ENCODE measurements at places on chromosomes 5 and 9.

DNA sequence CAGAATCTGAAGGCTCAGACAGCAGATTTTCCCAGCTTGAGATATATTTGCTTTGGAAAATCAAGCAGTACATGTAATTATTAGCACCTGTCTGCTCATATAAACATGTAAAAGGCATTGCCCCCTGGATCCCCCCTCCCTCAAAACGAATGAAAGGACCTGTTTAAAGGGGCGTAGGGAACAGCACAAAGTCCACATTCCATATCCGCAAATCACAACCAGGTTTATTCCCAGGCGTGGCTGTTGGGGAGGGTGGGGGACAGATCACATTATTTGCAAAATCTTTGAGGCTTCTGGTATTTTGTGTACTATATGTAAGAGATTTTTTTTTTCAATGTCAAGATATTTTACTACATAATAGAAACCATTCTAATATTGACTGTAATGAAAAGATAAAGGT is 8.7 kb upstream of the MRPS2 start:
- no peak for DNase-seq

- DNase-seq = no peak
Observed at GRCh38 chr9:112046181-112046580, 128.9 kb downstream of the SUSD1 start.

DNA sequence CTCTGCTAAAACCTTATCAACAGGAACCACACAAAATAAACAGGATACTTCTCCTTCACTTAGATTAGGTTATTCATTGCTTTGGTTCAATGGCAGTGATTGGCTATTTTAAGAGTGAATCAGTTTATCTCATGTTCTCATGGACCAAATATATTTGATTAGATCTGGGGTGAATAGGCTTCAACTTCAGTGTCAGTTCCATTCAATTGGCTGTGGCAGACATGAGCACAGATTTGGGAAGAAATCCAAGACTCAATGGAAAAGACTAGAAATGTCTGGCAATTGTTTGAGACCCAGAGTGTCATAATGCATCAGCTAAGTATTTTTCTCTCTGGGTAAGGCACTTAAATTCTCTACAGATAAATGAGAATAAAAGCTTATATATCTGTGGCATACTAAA is 37.1 kb downstream of the CDH18 start:
- DNase-seq = no peak

GRCh38 chr5:39475881-39476842 is 51.4 kb upstream of the DAB2 start:
- DNase-seq = no peak

DNA sequence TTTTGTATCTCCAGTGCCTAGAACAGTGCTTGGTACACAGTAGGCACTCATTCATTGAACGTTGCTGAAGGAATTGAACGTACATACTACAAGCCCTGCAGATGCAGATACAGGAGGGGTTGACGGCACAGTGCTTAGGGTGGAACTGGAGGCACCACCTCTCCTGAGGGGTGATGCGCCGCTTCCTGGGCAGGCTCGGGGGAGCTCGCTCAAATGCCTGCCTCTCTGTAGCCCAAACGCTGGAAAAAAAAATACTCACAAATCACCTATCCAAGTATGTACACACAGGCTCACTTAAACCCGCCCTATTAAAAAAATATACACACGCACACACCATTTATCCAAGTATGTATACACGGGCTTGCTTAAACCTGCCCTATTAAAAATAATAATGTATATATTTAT is 536 bp upstream of the COMMD10 start:
- DNase-seq = peak; percentile 18

- DNase-seq = no peak
Observed at GRCh38 chr9:36895744-36896260, 138.3 kb downstream of the PAX5 start.

- DNase-seq = no peak
Observed at GRCh38 chr5:134118212-134118835, 3.8 kb downstream of the TCF7 start.

DNA sequence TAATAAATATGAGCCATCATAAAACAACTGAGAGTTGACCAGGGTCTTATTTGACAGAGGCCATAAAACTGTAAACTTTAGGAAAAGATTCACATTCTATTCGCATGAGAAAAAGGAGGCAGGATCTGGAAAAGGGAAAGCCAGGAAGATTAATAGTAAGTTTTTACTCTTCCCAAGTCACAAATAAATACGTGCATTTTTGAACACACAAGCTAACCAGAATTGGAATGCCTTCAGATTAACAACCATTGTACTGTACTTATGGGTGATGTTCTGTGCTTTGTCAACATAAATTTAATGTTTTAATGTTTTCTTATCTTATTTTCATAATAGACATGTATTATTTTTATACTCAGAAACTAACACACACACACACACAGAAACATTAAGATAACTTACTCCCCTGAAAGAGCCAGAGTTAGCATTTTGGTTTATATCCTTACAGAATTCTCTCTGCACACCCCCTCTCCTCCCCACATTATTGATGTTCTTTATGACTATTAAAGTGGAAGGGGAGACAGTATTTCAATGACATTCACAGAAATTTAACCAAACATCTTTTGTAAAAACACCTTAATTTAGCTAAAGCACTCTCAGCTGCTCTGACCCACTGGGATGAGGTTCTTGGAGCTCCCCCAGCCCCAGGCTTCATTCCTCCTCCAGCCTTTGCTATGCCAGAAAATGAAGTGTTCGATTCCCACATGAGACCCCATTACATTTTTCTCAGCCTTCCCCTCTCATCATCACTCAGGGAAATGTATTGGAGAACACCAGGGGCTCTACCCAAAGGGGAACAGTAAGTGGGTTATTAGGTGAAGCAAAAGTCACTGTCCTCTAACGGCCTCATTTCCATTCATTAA is 155.5 kb downstream of the ESM1 start:
- DNase-seq = no peak

All from HEK293T (cell line).